ENCODE measurements at places on chromosomes 6 and 20. TPM values are rescaled to one million over a fixed set of nuclear protein-coding genes. Genes with fewer than 3 reads are reported as not detected.

Gene ANKEF1
- total RNA-seq: 2.4 TPM

Gene NOTCH4
- total RNA-seq: 50.2 TPM

- DNase-seq: no peak
Measured at GRCh38 chr20:8664778-8665177, 404.1 kb upstream of the PLCB4 start.

DNA sequence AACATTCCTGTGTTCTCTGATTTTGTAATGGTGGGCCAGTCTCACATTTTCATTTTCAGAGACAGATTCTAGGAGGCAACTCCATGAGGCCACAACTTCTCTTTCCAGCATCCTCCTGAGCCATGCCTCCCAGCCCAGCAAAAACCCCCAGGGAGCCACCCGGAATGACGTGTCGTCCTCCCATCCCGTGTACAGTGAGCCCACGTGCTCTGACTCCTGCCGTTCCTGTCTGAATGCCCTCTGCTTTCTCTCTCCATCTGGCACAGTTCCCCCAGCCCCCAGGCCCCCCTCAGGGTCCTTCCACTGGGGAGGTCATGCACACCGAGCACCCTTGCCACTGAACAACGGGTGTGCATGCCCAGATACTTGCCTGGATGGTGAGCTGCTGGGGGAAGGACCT is 38.0 kb downstream of the C20orf203 start:
- no peak for DNase-seq

GRCh38 chr6:142763205-142763604 is 181.8 kb downstream of the HIVEP2 start:
- DNase-seq: no peak

Gene RIPOR2
- total RNA-seq: 21.9 TPM

DNA sequence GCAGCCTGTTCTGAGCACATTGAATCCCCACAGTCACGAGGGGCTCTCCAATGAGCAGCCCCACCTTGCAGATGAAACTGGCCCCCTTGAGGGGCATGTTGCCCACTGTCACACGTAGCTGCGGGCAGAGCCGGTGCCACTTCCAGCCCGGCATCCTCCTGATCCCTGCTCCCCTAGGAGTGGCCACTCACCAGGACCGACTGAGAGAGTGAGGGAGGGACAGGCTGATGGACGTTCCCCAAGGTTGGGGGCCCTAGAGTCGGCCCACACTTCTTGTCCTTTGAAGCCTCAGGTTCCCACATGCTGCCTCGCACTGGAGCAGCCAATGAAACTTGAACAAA is 10.5 kb downstream of the ENTPD6 start:
- no peak for DNase-seq

Gene TUBB1
- total RNA-seq: not detected

Gene ULBP2
- total RNA-seq: not detected

Gene HLA-G
- not detected for total RNA-seq

GRCh38 chr6:159117563-159117962 is 51.6 kb upstream of the FNDC1 start:
- DNase-seq: no peak

- DNase-seq: no peak
Measured at GRCh38 chr6:56853541-56853940, 101.4 kb upstream of the BEND6 start.

DNA sequence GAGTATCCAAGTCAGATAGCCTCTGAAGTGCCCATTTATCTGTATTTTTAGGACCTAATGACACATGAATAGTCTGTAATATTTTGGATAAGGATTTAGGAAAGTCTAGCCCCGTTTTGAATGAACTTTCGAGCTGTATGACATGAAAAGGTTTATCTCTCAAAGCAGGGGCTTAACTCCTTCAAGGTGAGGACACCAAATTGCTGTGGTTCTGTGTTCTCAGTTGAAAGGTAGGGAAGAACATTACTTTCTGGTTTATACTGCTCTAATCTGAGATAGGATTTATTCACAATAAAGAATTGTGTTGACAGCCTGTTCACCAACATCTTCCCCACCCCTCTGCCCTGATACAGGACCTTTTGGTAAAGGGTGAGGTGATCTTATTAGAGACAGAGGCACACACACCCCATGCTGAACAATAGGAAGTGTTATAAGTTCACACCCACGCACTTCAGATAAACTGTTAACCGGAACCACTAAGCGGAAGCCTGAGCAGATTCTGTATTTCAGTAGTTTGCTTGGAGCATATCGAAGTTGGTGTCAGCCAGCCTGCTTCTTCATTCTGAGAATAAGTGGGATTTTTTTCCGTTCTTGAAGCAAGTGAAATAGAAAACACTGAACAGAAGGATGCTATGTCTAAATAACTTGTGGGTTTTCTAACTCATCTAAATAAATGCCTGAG is 223.3 kb downstream of the TMEM242 start:
- DNase-seq: no peak

- DNase-seq: no peak
Measured at GRCh38 chr20:17893445-17893844, 75.1 kb downstream of the SNX5 start.

DNA sequence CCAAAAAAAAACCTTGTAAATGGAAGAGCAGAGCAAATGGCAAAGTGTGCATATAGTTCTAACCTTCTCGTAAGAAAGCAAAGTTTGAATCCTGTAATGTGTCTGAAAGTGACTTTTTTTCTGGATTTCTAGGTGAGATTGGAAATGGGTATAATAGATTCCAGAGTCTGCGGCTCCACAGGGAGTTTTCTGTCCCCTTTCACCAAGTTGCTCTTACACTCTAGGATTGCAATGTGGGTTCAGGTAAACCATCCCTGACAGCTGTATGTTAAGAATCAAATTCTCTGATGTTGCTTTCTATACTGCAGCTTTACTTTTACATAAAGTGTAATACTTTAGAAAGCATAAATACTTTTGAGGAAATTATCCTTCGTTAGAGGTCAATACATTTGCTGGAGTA is 260.1 kb downstream of the PRL start:
- DNase-seq: no peak

- DNase-seq: peak; percentile 38
Measured at GRCh38 chr6:111482188-111482958, 645 bp downstream of the REV3L start.

Gene TBXT
- total RNA-seq: not detected

Gene SLC26A8
- not detected for total RNA-seq

- no peak for DNase-seq
Measured at GRCh38 chr6:46058951-46059350, 43.3 kb upstream of the CLIC5 start.

GRCh38 chr6:156336733-156337132 is 440.4 kb upstream of the ARID1B start:
- DNase-seq: no peak

GRCh38 chr20:33105316-33105924 is 26.0 kb downstream of the BPIFB4 start:
- DNase-seq: no peak

Gene GPX5
- total RNA-seq: not detected

DNA sequence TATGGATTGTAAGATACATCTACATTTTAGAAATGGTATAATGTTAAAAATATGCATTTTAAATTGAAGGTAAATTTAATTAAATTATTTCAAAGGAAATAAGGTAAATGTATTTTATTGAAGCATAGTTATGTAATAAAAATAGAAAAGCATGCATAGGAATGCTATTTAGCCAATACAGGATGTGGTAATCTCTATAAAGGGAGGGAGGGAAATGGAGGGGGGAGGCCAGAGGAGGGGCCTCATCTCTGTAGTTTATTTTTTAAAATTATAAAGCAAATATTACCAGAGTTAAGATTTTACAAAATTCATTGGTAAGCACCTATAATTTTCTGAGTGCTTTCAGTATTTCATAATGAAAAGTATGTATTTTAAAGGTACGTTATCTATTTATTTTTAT is 27.2 kb downstream of the SLC16A10 start:
- no peak for DNase-seq

DNA sequence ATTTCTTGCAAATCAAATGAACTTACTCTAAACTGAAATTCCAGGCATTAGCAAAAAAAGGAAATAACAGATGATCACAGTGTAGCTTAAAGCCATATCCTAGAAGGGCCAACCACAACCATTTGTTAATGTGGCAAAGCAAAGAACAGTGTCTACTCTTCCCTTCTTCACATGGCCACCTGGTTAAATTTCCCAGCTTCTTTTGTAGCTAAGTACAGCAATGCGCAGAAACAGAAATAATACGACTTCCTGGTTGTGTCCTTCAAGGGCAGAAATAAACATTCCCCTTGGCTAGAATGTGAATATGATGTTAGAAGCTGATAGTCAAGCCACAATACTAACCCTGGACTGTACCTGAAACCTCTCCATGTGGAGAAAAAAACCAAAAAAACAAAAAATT is 9.6 kb downstream of the SNX3 start:
- DNase-seq: no peak

DNA sequence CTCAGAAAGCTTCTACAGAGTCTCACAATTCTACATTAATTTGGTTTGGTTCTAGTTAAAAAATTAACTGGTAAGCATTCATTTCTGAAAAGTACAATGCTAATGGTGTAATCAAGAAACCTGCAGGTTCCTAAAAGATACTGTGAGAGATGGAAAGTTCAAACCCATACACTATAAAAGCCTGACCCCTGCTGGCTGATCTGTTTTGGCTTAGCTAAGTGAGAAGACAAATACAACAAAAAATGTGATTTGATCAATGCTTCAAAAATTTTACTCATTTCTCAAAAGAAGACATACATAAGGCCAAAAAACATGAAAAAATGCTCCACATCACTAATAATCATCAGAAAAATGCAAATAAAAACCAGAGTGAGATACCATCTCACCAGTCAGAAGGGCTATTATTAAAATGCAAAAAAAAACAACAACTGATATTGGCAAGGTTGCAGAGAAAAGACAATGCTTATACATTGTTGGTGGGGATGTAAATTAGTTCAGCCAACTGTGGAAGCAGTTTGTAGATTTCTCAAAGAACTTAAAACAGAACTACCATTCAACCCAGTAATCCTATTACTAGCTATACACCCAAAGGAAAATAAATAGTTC is 102.8 kb downstream of the MOXD1 start:
- no peak for DNase-seq

- no peak for DNase-seq
Measured at GRCh38 chr6:13076575-13076974, 251.8 kb downstream of the TBC1D7 start.

Gene RNF144B
- 6.5 TPM for total RNA-seq

Gene BEND6
- 2.3 TPM for total RNA-seq

- no peak for DNase-seq
Measured at GRCh38 chr6:148703900-148704299, 42.9 kb upstream of the UST start.

GRCh38 chr20:9311132-9311531 is 203.3 kb upstream of the LAMP5 start:
- DNase-seq: no peak

Gene ZC3H12D
- total RNA-seq: 3.1 TPM

DNA sequence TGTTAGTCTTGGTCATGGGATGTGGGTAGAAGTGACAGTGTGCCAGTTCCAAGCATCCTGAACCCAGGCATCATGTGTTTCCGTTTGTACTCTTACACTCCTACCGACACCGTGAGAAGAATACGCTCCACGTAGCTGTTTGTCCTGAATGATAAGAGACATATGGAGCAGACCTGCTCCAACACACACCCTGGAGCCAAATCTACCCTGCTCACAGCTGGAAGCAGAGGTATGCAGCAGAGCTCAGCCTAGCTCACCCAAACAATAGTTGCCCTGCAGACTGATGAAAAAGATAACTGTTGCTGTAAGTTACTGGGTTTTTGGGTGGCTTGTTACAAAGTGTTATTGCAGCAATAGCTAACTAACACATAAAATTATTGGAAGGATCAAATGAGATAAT is 14.3 kb upstream of the PDSS2 start:
- no peak for DNase-seq

- no peak for DNase-seq
Measured at GRCh38 chr20:57957411-57958049, 247.7 kb upstream of the PMEPA1 start.

DNA sequence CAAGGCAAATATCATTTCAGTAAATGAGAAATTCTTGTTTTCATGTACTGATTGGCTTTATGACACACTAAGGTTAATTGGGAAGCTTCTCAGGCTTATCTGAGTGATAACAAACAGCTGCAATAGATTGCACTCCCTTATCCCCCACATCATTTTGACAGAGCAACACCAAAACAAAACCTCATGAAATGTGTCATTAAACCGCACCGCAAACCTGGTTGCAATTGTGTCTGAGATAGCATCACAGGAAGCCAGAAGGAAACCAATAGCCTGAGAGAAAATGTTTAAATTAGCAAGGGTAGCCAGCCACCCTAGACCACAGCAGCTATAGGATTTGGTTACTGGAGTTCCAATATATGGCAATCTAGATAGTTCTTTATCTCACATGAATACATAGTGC is 31.6 kb upstream of the LAMA4 start:
- DNase-seq: no peak

Gene TP53TG5
- total RNA-seq: not detected

Gene GSTA5
- total RNA-seq: not detected

GRCh38 chr6:35392111-35392702 is 49.8 kb downstream of the PPARD start:
- DNase-seq: no peak

GRCh38 chr6:97977084-97977483 is 694.1 kb upstream of the MMS22L start:
- DNase-seq: no peak

DNA sequence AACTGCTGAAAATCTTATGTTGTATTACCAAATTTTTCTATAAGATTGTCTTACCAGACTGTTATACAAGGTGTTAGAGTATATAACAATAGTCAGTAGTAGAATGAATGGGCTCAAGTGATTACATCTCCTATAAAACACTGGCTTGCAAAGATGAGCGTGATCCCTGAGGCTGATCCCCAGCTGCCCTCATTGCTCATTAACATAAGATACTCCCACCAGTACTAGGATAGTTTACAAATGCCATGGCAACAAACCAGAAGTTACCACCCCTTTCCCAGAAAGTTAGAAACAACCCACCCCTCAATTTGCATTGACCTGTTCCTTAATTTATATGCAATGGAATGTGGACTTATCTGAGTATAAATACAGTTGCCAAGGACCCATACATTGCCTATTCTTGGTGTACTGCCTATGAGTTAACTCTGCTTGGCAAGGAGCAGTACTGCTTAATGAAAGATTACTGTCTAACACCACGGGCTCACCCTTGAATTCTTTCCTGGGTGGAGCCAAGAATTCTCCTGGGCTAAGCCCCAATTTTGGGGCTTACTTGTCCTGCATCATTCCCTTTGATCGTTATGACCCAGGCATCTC is 252.8 kb upstream of the CHD6 start:
- DNase-seq: no peak

Gene CRYBG1
- 9.0 TPM for total RNA-seq

GRCh38 chr6:98980819-98981218 is 33.1 kb upstream of the FBXL4 start:
- DNase-seq: no peak
